Cerebellum (tissue), 4 donors: ENCODE measurements at places on chromosomes 6 and 20. TPM values are rescaled to one million over a fixed set of nuclear protein-coding genes. Genes with fewer than 3 reads are reported as not detected.

The PLCB4 gene
- total RNA-seq, result 36.4 TPM

The DSP gene
- 9.9 TPM for total RNA-seq

The DSTN gene
- total RNA-seq, result 116 TPM

The GJA10 gene
- not detected for total RNA-seq

The CST4 gene
- total RNA-seq, result not detected

The PRND gene
- 2.7 TPM for total RNA-seq

The NMBR gene
- total RNA-seq, result 2.5 TPM

The ENPP1 gene
- 1.6 TPM for total RNA-seq

The TNNC2 gene
- 0.45 TPM for total RNA-seq

The TFAP2D gene
- not detected for total RNA-seq

The ALDH8A1 gene
- total RNA-seq, result 5.9 TPM

The SPAG4 gene
- 0.64 TPM for total RNA-seq

The EBF4 gene
- 6.2 TPM for total RNA-seq

The SPATS1 gene
- total RNA-seq, result not detected

The RNF114 gene
- total RNA-seq, result 49.5 TPM

The BCL2L1 gene
- total RNA-seq, result 30.4 TPM

The NRSN1 gene
- 26.8 TPM for total RNA-seq

The FBXO30 gene
- total RNA-seq, result 51.6 TPM

The CUL7 gene
- 14.2 TPM for total RNA-seq

The KIF13A gene
- total RNA-seq, result 32.3 TPM

The RWDD2A gene
- total RNA-seq, result 5.9 TPM

The C4B gene
- total RNA-seq, result 8.6 TPM

The BLOC1S5 gene
- 17.8 TPM for total RNA-seq

The TINAG gene
- not detected for total RNA-seq

The SLPI gene
- 0.82 TPM for total RNA-seq

The ADGRF4 gene
- 0.18 TPM for total RNA-seq

The OOEP gene
- total RNA-seq, result not detected

The PXDC1 gene
- 17.6 TPM for total RNA-seq

The TMC2 gene
- total RNA-seq, result 3.7 TPM

The EZR gene
- total RNA-seq, result 47.4 TPM

The VWA7 gene
- 0.36 TPM for total RNA-seq

The ZBP1 gene
- total RNA-seq, result 0.09 TPM

The CLDN20 gene
- not detected for total RNA-seq

The OR12D3 gene
- total RNA-seq, result not detected

The BPIFB4 gene
- not detected for total RNA-seq

The CNBD2 gene
- total RNA-seq, result 5.2 TPM

The ZNF391 gene
- total RNA-seq, result 6.6 TPM

The SPEF1 gene
- total RNA-seq, result 1.00 TPM

The CASS4 gene
- total RNA-seq, result 1.1 TPM

The CD24 gene
- 430 TPM for total RNA-seq

The RAET1L gene
- not detected for total RNA-seq

The TMEM239 gene
- not detected for total RNA-seq

The RGS17 gene
- 60.7 TPM for total RNA-seq

The OSER1 gene
- total RNA-seq, result 21.7 TPM
